ENCODE measurements at places on chromosomes 11 and 22.

DNA sequence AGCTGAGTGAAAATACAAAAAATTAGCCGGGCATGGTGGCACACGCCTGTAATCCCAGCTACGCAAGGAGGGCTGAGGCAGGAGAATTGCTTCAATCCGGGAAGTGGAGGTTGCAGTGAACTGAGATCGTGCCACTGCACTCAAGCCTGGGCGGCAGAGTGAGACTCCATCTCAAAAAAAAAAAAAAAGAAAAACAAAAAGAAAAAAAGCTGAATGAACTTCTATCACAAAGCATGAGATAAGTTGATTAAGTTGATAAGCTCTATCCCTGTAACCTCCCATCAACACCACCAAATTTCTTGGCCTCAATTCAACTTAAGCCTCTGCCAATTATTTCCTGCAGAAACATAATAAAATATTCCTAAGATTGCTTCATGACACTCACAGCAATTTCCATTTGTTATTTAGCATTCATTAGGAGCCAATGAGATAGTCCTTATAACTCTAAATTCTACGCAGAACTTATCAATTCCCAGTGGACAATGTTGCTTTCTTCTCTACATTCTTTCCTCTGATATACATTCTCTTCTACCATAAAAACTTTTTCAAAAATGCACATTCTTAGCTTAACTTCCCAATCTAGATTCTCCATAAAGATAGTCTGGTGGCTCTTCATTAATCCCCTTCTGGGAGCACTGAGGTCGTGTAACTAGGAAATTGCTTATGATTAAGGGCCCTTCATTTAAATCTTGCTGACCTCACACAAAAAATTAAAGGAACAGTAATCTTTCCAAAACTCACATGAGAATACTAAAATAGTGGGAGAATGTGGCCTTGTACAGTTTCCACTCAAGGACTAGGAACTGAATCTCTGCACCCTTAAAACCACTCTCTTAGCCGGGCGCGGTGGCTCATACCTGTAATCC is 2.9 kb downstream of the AMBRA1 start:
- no peak for DNase-seq

DNA sequence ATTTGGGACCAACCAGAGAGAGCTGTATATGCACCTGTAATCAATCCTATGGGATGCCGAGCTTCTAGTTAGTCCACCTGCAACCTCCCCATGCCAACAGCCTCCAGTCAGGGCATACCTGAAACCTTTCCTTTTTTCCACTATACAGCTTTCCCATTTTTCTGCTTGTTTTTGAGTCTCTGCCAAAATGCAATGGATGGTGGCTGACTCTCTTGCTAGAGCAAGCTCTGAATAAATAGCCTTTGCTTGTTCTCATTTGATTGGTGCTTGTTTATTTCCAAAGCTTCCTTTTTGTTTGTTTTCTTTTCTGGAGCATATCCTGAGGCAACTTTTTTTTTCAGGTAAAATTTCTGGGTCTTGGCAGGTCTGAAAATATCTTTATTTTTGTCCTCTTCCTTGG is 58.0 kb upstream of the PLET1 start:
- no peak for DNase-seq

DNA sequence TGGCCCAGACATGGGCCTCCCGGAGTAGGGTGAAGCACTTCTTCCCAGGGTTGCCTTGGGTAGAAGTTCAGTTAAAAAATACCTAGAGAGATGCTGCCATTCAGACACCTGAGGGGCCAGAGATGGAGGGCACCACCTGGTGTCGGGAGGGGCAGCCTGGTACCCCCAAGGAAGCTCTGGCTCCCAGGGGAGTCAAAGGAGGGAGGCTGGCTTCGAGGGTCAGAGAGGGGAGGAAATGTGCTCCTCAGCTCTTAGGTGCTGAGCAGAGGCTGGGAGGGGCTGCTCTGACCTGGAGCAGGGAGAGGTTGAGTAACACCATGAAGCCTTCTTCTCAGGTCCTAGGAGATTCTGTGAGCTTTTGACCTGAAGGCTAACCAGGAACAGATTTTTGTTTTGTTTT is 1.1 kb downstream of the USP35 start:
- DNase-seq = no peak

DNA sequence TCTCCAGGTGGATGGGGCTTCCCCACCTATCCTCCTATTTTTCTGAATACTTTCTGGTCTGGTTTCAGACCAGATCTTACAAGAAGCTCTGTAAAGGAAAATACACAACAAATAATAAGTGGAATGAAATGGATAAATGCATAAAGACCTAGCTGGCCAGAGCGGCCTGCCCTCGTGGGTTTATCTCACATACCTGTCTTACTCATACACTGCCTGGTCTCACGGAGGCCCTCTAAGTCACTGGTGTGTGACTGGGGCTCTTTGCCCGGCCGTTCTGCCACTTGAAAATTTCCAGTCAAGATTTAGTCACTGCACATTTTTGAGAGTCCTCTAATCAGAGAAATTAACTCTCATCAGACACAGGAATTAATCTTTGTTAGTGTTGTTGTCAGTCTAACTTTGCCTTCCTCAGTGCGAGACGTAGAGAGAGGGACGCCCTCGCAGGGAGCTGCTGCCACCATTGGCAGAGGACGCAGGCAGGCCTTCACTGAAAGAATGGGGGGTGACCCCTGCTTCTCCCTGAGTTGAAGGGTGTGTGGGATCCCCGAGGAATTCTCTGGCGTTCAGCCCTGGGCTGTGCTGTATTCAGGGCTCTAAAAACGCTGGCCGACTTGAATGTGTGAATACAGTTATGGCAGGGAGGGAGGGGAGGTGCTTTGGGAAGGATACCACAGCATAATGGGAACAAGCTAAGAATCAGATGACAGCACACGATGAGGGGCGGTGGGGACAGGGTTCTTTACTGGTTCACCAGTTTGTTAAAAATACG is 46.3 kb upstream of the CADM1 start:
- no peak for DNase-seq

GRCh38 chr11:126465573-126466188 is 110.2 kb downstream of the ST3GAL4 start:
- no peak for DNase-seq

- no peak for DNase-seq
These were observed 1673.2 kb downstream of the LRRC4C start for GRCh38 chr11:39786281-39786680.

DNA sequence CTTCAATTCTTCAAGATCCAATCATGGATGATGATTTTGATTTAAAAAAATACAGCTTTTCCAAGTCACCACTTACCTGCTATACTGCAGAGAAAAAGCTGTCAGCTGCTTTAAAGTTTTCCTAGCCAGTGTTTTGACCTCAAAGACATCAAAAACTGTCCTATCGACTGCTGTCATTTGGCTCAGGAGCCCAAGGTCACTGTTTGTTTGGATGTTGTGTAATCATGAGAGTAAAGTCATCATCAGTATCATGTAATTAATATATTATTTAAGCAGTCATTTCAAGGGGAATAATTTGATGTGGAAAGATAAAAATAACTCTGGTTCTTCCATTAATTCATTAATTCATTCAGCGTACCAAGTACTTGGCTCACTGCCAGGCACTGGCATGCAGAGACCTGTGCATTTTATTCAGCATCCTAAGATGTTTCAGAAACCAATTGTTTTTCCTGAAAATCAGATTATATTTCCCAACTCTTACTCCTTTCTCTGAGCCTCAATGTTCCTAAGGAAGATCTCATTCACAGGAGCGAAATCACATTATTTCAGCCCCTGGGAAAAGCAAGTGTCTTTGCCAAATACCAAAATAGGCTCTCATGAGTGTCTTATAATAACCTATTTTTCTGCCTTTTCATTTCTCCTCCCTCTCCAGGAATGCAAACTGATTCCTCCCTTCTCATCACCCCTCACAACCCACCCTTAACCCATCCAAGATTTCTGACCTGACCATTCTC is 59.9 kb downstream of the SLC1A2 start:
- DNase-seq = no peak

DNA sequence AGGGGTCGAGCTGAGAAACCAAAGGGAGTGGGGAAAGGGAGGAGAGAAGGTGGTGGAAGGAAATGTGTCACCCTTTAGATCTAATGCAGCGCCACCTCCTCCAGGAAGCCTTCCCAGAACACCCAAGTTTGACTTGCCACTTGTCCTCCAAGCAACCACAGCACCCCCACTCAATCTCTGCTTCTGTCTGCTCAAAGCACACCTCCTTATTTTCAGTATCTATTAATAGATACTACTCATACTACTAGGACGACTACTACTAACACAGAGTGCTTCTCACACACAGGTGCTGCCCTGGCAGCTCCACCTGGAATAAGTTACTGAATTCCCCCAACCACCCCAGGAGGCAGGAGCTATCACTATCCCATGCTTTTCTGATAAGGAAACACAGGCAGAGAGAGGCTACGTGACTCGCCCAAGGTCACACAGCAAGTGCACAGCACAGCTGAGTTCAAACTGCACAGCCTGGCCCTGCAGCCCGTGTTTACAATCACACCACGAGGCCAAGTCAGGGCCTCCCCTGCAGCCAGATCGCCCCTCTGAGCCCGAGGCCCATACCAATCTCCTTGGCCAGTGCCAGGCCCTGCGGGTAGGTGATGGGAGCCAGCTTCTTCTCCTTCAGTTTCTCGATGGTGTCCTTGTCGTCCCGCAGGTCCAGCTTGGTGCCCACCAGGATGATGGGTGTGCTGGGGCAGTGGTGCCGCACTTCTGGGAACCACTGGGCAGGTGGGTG is 13.2 kb downstream of the RAC2 start:
- DNase-seq = no peak

DNA sequence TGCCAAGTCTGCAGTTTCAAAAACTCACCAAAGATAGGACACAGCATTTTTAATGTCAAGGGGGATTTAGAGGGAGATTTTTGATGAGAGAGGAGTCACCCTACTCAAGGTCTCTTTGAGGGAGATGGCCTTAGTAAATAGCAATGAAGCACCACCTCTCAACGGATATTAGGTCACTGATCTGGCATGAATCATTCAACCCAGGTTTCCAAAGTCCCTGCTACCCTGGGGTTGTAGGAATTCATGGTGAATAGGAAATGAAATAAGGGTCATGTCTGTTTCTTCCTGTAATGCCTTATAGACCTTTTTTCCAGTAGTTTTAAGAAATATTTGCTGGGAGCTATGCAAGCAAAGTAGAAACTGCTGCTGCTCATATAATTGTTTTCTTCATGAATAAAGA is 2154.9 kb downstream of the LRRC4C start:
- no peak for DNase-seq

DNA sequence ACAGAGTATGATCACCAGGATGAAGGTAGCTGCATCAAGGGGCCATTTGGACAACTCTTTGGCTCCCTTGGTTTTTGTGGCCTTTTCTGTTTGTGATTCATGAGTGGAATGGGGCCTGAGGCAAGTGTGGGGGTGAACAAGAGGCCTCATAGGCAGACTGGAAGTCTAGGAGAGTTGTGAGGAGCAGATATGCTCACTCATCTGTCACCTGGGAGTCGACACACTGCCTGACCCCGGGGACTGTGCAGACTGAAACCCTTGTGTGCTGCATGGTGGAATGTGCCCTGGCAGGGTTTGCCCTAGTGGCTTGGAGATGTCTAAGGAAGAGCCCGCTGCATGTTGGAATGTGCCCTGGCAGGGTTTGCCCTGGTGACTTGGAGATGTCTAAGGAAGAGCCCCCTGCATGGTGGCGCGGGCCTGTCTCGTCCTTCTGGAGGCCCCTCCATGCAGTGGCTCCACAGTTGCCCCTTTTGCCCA is 60.0 kb downstream of the MED15 start:
- no peak for DNase-seq

DNA sequence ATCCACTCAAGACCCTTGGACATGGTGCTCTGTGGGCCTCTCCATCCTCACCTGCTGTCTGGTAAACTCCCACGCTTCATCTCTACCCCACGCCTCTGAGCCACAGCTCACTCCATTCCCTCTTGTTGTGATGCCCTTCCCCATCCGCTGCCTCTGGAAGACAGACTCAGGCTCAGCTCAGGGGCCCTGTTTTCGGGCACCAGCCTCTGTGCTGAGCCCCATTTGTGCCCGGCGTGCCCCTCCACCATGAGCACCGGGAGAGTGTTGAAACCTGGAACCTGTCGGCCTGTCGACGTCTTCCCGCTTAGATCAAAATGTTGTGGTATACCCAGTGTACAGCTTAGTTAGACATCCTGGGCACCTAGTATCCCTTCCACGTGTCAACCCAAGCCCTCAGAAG is 6.5 kb upstream of the SCUBE1 start:
- no peak for DNase-seq

DNA sequence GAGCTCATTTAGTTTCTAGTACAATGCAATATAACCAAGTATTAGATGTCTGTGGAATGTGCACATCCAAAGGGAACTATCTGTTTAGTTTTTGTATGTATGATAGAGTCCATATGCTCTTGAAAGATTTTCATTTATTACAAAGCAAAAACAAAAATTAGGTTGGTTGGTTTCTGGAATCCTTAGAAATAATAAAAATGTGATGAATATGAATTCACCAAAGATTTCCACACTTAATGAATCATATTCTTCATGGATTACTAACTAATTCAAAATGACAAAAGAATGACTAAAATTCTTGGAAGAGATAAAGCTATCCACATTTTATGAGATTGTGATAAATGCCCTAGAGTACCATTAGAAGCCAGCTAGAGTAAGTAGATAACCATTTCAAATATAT is 261.1 kb downstream of the SBF2 start:
- DNase-seq = no peak

- no peak for DNase-seq
These were observed 25.8 kb upstream of the C11orf96 start for GRCh38 chr11:43916621-43917020.

DNA sequence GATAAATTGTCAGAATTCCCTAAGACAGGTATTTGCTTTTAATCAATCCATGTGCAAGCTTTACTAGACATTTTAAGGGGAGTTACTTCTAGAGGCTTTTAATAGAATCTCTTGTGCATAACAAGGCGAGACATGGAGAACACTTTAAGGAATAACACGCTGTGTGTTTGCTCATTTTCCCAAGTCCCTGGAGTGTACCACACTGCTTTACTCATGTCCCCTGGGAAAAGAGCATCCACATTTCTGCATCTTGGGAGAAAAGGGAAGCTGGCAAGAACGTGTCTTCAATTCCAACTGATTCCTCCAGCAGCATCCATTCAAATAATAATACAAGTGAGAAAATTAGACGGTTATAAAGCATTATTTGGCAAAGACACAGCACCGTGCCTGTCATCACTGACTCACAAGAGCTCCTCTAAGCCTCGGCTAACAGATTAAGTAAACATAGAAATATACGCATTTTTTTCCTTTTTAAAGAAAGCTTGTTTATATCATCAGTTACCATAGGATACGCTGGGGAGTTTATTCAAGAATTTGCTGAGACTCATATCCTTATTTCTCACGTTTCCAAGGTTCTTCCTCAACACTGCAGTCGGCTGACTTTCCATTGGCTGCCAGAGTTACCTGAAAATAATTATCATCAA is 121.5 kb downstream of the CD44 start:
- DNase-seq = no peak

GRCh38 chr11:93524173-93524536 is 19.0 kb downstream of the SMCO4 start:
- no peak for DNase-seq
